ENCODE measurements at places on chromosomes 4 and X.

GRCh38 chr4:39591290-39591689 lies 47.4 kb downstream of the SMIM14 start:
- DNase-seq: no peak

GRCh38 chrX:115449742-115450141 lies 111.2 kb upstream of the PLS3 start:
- no peak for DNase-seq

DNA sequence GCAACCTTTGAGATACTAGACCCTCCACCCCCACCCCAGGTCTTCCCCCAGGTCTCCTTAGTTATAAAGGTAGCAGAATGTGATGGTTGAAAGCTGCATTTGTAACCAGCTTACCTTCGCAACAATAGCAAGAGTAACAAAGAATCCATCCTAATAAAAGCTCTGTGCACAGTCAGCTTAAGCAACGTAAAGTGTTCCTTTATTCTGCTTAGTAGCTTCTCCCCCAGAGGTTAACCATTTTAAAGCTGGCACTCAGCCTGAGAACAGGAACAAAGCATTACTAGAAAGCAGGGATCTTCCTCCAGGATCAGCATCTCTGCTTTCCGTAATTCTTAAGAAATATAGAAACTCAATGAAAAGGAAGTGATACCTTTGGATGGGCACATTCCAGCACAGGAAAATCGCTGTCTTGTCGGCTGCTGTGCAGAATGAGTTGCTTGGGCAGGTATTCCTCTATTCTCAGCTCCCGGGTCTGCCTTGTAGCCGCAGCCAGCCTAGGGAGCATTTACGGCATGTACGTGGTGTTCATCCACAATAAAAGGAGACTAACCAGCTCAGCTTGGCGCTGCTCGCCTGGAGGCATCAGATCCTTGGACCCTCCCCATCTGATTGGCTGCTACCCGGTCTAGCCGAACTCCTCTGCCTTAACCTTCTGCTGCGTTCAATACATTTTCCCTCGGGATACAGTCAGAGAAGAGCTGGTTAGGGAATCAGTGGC lies 113.0 kb upstream of the TLR3 start:
- no peak for DNase-seq

DNA sequence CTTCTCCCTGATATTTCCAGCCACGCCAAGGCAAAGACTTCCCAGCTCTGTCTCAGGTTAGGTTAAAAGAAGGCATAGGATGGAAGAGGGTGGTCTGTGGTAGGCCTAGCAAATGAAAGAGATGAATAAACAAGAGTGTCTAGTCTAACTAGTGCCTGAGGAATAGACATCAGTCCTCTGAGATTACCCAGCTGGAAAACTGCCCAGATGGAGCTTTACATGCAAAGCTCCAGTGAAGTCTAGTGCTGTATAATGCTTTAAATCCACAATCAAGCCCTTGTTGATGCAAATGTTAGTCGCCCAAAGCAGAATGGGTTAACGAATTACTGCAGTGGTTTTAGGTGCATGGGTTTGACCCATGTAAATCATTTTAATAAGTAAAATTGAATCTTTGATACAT lies 24.8 kb upstream of the GUCY1B1 start:
- DNase-seq: no peak

GRCh38 chr4:87622303-87622702 lies 14.0 kb downstream of the DSPP start:
- DNase-seq: no peak

- peak; percentile 19 for DNase-seq
These were observed at the start of gene USP11 for GRCh38 chrX:47232803-47233332. Gene USP11, plus strand, starts transcription at chrX:47233009. Its CDS starts 35 bp downstream, at chrX:47233044.

- DNase-seq: no peak
These were observed 34.7 kb downstream of the ERVMER34-1 start for GRCh38 chr4:52716364-52717151.

DNA sequence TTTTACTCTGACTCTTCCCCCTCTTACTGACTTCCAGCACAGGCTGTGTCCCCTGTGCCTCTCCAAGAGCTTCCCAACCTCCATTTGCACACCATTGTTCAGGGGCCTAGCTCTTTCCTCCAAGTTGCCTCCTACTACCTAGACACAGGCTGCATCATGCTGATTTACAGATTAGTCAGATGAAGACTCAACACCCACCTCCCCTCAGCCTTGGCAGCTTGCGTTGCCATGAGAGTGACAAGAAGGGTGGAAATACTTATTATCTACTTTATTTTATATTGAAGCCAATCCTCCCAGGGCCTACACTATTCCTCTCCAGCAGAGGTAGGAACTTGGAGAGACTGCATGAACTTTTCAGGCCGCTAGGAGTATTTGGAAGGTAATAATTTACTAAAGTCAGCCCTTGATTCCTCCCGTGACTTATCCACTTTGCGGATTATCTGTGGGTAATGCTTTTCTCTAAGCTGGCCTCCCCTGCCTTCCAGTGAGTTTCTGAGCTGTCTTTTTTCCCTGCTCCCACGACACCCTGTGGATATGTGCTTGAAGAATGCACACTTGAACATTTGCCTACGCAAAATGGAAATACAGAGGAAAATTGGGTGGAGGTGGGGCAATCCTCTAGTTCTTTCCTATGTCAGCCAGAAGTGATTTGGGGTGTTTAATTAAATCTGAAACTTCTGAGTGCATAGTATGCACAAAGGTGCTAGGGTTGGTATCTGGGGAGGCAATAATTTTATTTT lies 74.1 kb upstream of the TMEM164 start:
- DNase-seq: no peak

- DNase-seq: no peak
These were observed 123.2 kb downstream of the PABPC4L start for GRCh38 chr4:134078230-134078914.

DNA sequence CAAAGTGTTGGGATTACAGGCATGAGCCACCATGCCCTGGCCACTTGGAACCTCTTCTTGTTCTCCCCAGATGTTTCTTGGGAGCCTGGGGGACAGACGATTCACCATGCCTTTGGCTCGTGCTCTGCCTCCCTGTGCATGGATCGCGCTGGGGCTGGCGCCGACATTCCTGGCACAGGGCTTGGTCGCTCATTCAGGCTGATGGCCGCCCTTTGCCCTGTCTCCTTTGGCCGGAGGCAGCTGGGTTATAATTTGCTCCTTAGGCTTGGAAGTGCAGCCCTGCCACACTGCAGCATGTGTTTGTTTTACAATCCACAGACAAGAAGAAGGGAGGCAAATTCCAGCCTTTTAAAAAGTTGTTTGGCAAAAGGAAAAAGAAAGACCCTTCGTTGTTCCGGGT lies 115.3 kb downstream of the AASDH start:
- no peak for DNase-seq

DNA sequence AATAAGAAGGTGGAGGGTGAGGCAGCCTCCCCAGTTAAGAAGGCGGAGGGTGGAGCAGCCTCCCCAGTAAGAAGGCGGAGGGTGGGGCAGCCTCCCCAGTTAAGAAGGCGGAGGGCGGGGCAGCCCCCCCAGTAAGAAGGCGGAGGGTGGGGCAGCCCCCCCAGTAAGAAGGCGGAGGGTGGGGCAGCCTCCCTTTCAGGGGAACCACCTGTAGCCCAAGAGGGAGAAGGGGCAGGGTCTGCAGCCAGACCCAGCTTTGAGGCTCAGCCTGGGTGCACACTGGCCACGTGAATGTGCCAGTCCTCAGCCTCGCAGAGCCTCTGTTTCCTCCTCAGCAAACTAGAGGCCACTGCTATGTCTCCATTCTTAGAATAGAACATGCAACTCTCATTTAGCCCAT lies 52.6 kb downstream of the HMX1 start:
- DNase-seq: no peak

DNA sequence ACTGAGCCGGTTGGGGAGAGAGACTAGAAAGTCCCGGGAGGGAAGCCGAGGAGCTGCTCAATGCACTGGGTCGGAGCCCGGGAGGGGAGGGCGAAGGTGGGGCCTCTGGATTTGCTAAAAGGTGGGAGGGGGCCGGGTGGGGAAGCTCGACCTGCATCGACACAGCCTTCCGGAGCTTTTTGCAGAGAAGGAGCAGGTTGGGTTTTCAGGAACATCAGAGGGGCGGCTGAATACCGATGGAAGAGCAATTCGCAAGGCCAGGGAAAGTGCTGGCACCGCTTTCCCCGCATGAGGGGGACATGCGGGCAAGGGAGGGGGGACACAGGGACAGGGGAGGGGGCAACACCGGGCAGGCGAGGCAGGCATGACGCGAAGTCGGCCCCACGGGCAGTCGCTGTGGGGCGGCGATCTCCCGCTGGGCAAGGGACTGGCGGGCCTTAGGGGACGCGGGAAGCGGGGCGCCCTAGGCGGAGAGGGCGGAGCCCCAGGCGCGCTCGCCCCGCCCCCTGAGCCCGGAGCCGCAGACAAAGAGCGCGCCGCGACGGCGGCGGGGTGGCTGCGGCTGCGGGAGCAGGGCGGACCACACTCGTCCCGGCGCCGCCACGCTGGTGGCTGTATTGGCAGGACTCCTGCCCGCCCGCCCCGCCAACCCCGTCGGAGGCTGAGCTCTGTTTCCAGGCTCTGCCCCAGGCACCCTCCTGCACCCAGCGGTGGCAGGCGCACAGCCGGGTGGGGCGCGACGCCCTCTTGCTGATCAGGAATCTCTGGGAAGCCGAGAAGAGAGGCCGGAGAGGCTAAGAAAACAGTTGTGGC lies 11.6 kb downstream of the PDZD4 start:
- DNase-seq: no peak

DNA sequence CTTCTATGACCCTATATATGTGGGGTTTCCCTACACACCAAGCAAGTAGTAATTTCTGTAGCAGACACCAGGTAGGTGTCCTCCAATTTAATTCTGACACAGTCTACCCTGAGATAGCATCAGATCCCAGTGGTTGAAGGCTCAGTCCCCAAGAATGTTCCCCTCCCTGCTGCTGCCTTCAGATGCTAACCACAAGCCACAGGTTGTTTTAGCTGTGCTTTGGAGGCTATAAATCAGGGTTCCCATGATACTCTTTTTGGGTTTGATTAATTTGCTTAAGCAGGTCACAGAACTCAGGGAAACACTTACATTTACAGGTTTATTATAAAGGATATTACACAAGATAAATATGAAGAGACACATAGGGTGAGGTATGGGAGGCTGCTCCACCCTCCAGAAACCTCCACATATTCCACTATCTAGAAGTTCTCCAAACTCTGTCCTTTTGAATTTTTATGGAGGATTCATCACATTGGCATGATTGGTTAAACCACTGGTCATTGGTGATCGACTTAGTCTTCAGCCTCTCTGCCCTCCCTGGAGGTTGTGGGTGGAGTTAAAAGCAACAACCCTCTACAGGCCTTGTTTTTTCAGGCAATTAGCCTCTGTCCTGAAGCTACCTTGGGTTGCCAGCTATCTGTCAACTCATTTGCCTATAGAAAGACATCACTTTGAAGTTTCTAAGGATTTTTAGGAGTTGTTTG lies 50.8 kb downstream of the GRIA2 start:
- DNase-seq: no peak

DNA sequence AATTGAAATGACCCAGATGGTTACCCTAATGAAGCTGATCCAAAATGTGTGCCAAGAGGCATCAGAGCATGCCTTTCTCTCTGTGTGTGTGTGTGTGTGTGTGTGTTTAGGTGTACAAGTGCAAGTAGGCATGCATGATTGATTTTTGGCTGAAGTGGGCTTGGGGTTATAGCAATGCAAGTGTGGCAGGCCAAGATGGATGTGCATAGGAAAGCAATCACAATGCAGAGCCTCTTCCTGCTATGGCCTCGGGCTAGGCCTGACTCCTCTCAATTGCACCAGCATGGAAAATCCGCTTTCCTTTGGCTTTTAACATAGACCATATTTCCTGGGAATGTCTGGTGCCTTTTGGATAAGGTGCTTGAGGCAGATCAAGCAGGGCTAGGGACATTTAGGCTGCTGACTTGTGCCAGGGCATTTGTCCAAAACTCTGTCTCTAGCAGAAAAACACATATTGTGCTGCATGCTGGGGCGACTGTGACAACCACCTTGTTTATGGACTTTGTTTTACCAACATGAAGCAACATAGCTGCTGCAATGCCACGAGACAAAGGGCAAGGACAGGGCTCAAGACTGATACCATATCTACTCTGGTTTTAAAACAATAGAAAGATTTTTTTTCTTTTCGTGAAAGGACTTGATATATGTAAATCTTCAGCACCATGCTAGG lies 395.7 kb downstream of the RAPGEF2 start:
- no peak for DNase-seq

DNA sequence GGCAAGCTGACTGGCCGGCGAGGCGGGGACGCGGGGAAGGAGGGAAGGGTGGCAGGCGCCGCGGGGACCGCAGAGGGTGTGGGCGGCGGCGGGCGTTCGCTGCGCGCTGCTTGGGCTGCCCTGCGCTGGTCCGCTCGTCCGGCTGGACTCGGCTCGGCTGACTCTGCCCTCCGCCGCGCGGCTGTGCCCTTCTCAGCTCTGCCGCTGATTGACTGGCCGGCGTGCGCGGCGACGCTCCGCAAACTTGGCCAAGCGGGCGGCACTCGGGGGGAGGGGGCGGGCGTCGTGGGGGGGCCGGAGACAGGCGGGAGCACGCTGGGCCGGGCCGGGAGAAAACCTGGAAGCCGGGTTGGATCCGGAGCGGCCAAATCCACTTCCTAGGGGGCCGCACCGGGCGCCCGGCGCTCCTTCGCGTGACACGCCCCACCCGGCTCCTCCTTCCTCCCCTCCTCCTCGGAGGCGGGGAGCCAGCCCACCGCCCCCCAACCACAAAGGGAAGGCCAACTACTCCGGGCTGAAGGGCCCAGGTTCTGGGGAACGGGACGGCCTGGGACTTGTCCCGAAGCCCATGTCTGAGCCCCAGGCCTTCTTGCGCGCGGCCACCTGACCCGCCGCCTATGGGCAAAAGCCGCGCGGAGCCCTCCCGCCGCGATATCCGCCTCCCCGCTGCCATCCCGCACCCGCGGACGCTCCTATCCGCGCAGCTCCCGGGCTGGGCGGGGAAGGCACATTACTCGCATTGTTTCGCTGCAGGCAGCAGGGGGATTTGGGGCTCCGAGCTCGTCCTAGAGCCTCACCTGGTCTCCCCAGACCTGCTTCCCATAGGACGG lies at the start of gene GPC4:
GPC4 (minus strand) TSS at position 214 of the 830 bp plus-strand sequence. CDS start 524 bp downstream, outside the sequence.
- peak; percentile 38 for DNase-seq

DNA sequence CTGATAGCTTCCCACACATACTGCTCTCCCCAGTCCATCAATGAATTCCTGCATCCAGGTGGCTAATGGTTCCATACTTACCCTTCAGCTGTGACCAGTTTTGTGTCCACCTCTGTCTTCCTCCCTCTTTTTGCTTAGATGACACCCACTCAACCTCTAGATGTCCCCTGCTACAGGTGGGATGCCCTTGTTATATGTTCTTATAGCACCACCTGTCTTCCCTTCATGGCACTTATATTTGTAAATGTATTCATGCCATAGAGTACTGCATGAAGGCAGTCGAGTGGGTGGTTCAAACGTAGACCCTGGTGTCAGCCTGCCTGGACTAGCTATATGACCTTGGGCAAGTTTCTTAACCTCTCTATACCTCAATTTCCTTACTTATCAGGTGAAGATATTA lies 6.5 kb upstream of the USP46 start:
- DNase-seq: no peak

- no peak for DNase-seq
These were observed 14.8 kb downstream of the ADGRA3 start for GRCh38 chr4:22500831-22501714.

DNA sequence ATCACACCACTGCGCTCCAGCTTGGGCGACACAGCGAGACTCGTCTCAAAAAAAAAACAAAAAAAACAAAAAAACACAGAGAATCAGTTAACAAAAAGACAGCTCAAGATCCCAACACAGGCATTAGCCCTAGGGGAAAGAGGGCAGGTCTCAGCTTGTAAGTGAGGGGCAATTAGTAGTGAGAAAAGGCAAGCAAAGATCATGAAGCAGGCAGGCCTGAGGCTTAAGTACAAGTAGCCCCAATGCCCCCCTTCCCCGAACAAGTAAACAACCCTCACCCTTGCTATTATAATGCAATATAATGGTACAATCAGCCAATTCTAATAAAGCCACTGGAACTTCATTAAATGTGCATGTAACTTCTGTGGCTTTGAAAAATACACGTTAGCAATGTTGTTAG lies 17.0 kb downstream of the ADGRA3 start:
- no peak for DNase-seq

Measured in NCI-H510A treated with DMSO at 0.1 percent for 48 hours (cell line).